CD4-positive, alpha-beta T cell treated with Interleukin-15 for 4 hours (primary cell): ENCODE measurements at places on chromosomes 16 and 17.
A peak's percentile ranks its signal among the peaks of the same experiment; 100 is the strongest.

DNA sequence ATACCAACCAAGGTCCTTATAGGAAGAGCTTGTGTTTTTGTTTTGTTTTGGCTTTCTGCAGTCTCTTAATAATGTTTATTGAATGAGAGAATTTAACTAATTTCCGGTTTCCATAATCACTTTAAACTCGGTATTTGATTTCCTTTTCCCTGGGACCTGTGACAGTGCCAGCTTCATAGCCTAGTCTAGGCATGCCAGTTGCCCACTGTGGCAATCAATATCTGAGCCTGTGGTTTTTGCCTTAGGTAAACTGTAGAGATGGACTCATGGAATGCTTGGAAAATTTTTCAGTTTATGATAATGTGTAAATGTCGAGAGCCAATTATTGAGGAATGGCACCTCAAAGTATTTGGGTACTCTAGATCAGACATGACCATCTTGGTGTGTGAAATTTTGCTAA is 78.2 kb downstream of the FTO start:
- DNase-seq, result no peak

DNA sequence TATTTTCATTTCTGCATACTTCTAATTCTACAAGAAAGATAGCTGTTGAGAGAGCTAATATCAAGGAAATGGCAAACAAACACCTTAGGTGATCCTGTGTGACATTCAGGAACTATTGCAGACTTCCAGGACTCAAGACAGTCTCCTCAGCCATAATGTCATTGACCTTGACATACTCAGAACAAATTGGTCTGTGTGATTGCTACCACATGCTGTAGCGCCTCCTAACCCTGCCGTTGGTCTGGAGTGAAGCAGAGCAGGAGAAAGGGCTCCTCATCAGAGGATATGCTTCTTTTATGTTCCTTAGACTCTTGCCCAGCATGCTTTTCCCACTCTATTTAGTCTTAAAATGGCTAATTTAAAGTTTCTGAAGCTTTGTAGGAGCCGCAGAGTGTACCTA is 194.2 kb upstream of the TBX2 start:
- no peak for DNase-seq

- DNase-seq, result no peak
Observed at GRCh38 chr16:24580665-24581064, 41.3 kb downstream of the RBBP6 start.

DNA sequence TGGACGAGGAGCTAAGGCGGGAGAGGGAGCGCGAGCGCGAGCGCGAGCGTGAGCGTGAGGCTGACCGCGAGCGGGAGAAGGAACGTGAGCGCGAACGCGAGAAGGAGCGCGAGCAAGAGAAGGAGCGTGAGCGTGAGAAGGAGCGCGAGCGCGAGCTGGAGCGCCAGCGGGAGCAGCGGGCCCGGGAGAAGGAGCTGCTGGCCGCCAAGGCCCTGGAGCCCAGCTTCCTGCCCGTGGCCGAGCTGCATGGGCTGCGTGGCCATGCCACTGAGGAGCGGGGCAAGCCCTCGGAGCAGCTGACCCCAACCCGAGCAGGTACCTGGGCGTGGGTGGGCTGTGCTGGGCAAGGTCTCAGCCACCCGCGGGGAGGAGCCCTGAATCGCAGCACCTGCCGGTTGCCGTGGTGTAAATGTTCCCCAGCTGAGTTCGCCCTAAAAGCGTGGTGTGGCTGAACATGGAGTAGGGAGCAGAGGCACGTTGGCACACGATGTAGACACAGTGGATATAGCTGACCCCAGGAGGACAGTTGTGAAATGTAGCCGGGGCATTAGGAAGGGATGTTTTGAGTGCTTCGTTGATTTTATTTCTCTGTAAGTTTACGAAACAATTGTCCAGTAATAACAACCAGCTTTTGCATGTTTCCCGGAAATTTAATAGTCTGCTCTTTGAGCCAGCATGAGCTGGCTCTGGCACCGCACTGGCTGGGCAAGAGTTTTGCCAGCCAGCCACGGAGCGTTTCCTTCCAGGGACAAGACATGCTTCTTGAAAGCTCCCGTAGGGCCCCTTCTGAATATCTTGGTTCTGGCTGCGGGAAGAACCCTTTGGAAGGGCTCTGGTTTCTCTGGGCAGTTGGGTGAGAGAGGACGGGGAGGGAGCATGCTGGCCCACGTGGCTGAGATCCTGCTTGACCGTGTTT is 32.1 kb downstream of the GINS2 start:
- DNase-seq, result no peak

DNA sequence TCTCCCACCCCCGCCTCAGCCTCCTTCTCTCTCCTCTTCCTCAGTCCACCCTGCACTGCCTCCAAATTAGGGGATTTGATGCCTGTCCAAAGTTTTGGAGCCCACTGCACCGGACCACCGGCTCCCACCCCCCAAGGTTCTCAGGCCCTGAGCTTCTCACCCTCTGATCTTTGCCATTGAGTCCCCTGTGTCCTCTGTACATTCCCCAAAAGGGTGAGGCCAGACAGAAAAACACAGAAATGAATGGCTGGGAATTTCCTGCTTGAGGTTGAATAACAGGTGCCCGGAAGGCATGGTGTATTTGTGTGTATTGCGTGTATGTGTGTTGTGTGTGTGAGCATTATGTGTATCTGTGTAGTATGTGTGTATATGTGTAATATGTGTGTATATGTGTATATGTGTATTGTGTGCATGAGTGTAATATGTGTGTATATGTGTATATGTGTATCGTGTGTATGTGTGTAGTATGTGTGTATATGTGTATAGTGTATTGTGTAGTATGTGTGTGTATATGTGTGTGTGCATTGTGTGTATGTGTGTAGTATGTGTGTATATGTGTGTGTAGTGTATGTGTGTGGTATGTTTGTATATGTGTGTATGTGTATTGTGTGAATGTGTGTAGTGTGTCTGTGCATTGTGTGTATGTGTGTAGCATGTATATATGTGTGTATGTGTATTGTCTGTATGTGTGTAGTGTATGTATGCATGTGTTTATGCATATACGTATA is 16.0 kb upstream of the CCL17 start:
- DNase-seq, result no peak

DNA sequence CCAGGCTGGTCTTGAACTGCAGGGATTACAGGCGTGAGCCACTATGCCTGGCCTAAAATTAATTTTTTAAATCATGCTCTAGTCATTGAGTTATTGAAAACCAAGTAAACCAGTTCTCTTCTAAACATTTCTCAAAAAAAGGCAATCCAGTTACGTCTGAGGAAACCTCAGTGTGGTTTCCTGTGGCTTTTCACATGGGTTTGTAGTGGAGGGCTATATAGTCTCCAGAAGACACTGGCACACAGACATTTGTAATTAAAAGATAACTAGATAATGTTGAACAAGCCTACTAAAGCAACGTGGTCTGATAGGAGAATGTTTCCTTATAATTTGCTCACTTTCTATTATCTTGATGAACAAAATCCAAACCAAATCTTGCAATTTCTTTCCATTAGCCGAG is 5.2 kb upstream of the TOB1 start:
- DNase-seq, result peak; percentile 70

GRCh38 chr16:19898924-19899604 is 14.4 kb upstream of the GPRC5B start:
- peak; percentile 40 for DNase-seq

- DNase-seq, result no peak
Observed at GRCh38 chr17:3800362-3801271, at the start of gene ITGAE. Gene ITGAE, minus strand, starts transcription at chr17:3801188. Its CDS starts 44 bp downstream, at chr17:3801144.

DNA sequence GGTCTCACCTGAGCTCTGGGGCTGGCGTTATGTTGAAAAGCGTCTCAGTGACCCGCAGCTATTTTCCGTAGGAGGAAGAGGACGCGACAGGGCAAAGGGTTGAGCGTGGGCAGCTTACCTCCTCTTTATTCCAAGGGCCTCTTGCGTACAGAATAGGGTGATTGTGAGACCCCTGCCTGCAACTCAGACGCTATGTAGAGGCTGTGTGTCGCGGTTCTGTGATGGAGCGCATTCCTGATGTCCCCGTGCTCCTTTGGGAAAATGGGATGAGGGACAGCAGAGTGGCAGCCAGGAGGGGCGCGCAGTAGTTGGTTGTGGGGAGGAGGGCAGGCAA is 531 bp upstream of the CDH8 start:
- DNase-seq, result no peak

DNA sequence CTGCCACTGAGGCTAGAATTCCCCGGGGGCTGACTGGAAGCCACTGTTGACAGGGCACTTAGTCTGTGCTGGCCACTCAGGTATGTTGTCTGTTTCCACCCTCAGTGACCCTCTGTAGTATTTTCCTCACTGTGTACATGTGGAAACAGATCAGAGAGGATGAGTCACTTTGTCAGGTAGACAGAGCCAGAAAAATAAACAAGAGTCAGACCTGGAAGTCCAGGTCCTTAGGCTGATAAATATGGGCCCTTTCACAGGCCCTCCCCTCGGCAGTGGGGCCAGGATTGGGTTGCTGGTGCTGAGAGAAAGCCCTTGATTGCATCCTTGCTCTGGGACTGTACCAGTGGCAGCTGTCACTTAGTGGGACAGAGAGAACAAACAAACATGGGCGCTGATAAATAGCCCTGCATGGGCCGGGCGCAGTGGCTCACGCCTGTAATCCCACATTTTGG is 21.3 kb downstream of the PGS1 start:
- no peak for DNase-seq

GRCh38 chr17:31310260-31310659 is 3.6 kb downstream of the EVI2B start:
- DNase-seq, result peak; percentile 71

- DNase-seq, result no peak
Observed at GRCh38 chr16:55367866-55368603, 44.0 kb downstream of the IRX6 start.

DNA sequence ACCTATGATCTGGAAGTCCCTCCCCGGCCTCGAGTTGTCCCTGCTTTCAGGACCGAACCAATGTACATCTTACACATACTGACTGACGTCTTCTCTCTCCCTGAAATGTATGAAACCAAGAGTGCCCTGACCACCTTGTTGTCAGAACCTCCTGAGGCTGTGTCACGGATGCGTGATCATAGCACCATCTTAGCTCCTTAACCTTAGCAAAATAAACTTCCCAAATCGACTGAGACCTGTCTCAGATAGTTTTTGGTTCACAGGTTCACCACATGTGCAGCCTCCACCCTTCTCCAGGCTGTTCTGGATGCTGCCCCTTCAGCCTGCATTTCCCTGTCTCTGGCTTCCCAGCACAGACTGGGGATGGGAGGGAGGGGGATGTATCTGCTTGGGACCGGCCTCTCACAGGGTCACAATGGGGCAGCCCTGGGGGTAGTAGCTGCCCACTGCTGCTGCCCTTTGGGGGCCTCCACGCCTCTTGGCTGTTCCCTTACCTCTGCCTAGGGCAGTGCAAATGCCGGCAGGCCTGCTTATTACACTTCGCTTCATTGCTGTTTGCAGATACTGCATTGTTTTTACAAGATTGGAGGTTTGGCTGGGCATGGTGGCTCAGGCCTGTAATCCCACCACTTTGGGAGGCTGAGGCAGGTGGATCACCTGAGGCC is 69.8 kb downstream of the NT5M start:
- DNase-seq, result no peak

- DNase-seq, result no peak
Observed at GRCh38 chr17:52298881-52299280, 140.4 kb upstream of the CA10 start.

DNA sequence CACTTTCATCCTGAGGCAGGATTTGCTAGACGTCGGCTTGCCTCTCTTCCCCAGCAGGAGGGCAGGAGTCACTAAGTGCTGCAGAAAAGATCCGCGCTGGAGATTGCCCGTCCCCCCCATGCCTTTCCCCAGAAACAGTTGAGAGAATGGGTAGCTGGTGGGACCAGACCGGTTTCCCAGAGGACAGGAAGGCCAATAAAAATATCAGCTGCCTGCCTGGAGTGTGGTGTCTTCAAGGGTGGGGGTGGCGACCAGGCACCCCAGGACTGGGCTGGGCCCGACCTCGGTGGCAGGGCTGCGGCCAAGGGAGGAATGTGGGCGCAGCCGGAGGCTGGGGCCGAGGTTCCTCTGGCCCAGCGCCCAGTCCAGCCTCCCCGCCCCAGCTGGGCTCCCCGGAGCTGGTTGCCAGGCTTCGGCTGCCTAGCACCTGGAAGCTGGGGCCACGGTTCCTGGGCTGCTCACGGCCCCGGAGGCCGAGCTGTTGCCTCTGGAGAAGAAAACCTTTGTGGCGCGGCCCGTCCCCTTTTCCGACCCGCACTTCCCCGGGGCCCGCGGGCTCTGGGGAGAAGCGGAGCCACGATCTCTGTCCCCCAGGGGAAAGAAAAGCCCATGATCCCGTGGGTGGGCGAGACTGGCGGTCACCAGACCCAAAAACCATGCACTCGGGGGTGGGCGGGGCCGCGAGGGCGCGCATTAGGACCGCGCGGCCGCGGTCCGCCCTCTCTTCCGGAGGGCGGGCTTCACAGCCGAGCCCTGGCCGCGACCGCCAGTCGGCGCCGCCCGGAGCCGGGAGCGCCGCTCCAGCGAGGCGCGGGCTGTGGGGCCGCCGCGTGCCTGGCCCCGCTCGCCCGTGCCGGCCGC is at the start of gene TRAF4:
TSS of gene TRAF4 (plus strand) at position 769 of the 861 bp plus-strand sequence. CDS start 102 bp downstream, outside the sequence.
- DNase-seq, result peak; percentile 62

GRCh38 chr17:50170662-50171370 is 5.0 kb downstream of the SGCA start:
- no peak for DNase-seq

GRCh38 chr17:16381496-16381820 is 567 bp downstream of the UBB start:
- no peak for DNase-seq

DNA sequence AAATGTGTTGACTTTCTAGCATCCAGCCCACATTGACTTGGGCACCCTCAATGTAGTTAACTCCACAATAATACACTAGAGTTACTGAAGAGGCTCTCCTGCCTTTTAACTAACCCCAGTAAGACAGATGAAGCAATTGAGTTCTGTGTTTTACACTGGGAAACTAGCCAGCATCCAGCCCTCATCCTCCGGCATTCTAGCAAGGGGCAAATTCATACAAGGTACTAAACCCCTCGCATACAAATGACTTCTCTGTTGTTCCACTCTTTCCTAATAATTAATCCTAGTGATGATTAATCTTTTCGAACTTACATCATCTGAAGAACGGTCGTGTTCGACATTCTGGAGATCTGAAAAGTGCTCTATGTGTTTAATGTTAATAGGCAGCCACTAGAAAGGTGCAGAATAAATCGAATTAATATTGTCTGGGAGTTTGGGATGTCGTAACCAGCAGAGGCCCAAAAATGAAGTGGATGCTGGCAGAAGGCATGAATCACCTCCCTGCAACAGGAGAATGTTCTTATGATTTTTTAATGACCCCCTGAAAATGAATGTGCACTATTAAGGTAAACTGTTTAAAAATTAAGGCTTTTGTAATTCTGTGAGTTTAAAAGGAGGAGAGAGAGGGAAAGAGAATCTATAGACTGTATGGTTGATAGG is 249.4 kb downstream of the SNX29 start:
- no peak for DNase-seq
